MCF 10A (cell line): ENCODE measurements at places on chromosomes 4 and X. TPM values are rescaled to one million over a fixed set of nuclear protein-coding genes. Genes with fewer than 3 reads are reported as not detected.

EMCN gene
- total RNA-seq, result not detected in 2 replicates

KCTD8 gene
- 0.16 and 0.76 TPM in 2 replicates for total RNA-seq

TIGD4 gene
- 0.12 and 0.32 TPM in 2 replicates for total RNA-seq

CYTL1 gene
- not detected in 2 replicates for total RNA-seq

MGARP gene
- not detected in 2 replicates for total RNA-seq

NPY2R gene
- not detected in 2 replicates for total RNA-seq

MAGEC3 gene
- total RNA-seq, result not detected in 2 replicates

OTC gene
- not detected in 2 replicates for total RNA-seq

ADH1B gene
- 24.2 and 32.0 TPM in 2 replicates for total RNA-seq

IL2 gene
- not detected in 2 replicates for total RNA-seq

DNA sequence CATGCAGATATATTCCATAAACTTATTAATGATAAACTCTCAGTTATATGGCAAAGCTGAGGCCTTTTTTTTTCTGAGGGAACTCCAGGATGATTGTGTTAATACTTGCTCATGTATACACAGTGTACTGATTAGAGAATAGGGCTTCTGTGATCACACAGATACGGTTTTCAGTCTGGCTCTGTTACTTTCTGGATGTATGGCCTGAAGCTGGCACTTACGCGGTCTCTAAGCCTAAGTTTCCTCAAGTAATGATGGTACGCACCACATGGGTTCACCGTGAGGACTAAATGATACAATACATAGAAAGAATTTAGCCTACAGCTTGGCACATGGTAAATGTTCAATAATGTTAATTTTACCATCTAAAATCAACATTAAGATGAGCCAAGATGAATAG is 73.8 kb downstream of the SEC24D start:
- no peak overlapping the region for H3K4me3 ChIP-seq
- no peaks in the 10 kb centered on the region for H3K27me3 ChIP-seq
- peaks cover 20% of the 10 kb centered on the region for H3K4me1 ChIP-seq
- H3K36me3 ChIP-seq, result peaks cover 40% of the 10 kb centered on the region
- peak overlapping the region; percentile 61 for H3K27ac ChIP-seq

DNA sequence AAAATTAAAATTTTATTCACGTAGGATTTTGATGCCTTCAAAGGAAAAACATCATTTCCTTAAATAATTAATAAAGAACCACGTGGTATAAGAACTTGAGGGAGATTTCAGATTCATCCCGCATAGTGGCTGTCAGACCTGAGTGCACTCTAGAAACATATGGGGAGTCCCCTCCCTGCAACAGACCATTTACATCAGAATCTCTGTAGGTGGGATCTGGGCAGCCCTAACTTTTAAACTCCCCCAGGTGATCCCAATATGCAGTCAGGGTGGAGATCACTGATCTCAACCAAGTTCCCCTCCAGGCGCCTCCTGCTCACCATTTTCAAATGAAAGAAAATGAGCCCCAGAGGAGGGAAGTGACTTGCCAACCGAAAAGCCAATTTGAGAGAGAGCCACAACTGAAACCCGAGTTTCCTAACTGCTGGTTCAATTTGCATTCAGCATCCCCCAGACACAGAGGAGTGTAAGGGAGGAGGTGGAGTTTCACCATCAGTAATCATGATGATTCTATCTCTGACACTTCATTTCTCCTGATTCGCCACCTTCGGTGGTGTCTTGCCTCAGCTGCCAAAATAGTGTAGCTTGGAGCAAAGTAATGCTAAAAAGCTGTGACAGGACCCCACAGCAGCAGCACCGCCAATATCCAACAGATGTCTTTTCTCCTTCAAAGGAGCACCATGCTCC is 11.4 kb downstream of the RNF150 start:
- DNase-seq, result no peak
- no peaks in the 10 kb centered on the region for H3K36me3 ChIP-seq
- no peak overlapping the region for H3K4me3 ChIP-seq

GRCh38 chr4:15547392-15547791 is 77.7 kb downstream of the CC2D2A start:
- no peak for DNase-seq
- peaks cover 13% of the 10 kb centered on the region for H3K36me3 ChIP-seq
- H3K4me3 ChIP-seq, result no peak overlapping the region
- no peaks in the 10 kb centered on the region for H3K4me1 ChIP-seq
- no peak overlapping the region for H3K27ac ChIP-seq

DNA sequence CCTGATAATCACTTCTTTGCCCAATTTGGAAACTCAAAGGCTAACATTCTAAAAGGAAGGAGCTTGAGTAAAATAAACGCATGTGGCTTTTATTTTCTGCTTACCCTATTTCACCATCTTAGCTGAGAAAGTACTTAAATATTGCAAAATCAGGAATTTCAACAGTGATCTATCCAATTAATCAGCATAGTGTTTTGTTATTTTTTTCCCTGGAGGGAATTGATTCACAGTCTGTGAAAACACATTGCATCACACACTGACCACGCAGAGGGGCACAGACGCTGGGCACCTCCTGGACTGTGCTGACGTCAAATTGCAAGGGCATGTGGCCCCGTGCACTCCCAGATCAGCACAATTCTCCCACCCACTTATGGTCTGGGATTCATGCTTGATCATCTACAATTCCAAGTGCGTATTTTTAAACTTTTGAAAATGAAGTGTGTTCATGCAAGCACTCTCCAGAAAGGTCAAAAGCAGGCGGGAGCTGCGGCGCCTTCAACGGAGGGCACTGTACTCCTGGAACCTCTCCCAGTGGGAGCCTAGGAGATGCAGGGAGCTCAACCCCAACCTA is 320.6 kb upstream of the PPARGC1A start:
- DNase-seq, result peak; percentile 98
- peaks cover 36% of the 10 kb centered on the region for H3K4me1 ChIP-seq
- H3K36me3 ChIP-seq, result no peaks in the 10 kb centered on the region
- H3K27ac ChIP-seq, result peak overlapping the region; percentile 85
- no peaks in the 10 kb centered on the region for H3K27me3 ChIP-seq

GRCh38 chr4:95124906-95125504 is 367.2 kb downstream of the BMPR1B start:
- H3K27me3 ChIP-seq, result no peaks in the 10 kb centered on the region
- no peak overlapping the region for H3K4me3 ChIP-seq
- no peaks in the 10 kb centered on the region for H3K36me3 ChIP-seq
- peak; percentile 71 for DNase-seq

GRCh38 chr4:141309874-141310273 is 89.2 kb downstream of the ZNF330 start:
- H3K27ac ChIP-seq, result no peak overlapping the region
- DNase-seq, result no peak
- no peaks in the 10 kb centered on the region for H3K4me1 ChIP-seq
- no peaks in the 10 kb centered on the region for H3K27me3 ChIP-seq
- no peaks in the 10 kb centered on the region for H3K36me3 ChIP-seq

DNA sequence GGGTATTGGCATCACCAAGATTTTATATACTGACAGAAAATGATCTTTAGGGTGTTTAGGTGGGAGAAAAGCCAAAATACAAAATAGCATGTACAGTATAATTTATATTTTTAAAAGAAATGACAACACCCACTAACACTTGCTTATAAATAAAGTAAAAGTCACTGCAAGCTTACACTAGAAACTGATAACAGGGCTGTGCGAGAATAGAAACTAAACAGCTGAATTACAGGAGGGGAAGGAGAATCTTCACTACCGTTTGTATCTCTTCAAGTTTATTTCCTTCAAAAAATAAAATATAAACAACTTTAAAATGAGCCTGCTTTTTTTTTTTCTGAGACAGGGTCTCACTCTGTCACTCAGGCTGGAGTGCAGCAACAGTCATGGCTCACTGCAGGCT is 22.8 kb downstream of the GRSF1 start:
- no peak overlapping the region for H3K27ac ChIP-seq
- no peak for DNase-seq
- H3K36me3 ChIP-seq, result peaks cover 42% of the 10 kb centered on the region
- no peak overlapping the region for H3K4me3 ChIP-seq
- no peaks in the 10 kb centered on the region for H3K4me1 ChIP-seq

DNA sequence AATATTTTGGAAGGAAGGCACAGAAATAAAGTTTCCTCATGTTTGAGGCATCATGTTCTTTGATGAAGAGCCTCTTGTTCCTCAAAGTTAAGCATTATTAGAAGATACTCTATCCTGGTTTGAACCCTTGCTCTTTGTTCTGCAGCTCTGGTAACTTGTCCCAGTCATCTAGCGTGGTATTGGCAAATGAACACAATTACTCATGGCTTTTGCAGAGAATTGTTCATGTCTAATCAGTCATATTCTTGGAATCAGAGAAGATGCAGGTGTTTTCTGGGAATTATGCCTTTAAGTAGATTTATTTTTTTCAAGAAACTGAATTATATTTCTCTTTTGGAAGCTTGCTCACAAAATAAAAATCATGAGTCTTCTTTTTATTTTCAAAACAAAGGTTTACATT is 52.9 kb upstream of the HPGDS start:
- no peak overlapping the region for H3K27ac ChIP-seq
- H3K4me3 ChIP-seq, result no peak overlapping the region
- H3K36me3 ChIP-seq, result no peaks in the 10 kb centered on the region
- H3K4me1 ChIP-seq, result no peaks in the 10 kb centered on the region

DNA sequence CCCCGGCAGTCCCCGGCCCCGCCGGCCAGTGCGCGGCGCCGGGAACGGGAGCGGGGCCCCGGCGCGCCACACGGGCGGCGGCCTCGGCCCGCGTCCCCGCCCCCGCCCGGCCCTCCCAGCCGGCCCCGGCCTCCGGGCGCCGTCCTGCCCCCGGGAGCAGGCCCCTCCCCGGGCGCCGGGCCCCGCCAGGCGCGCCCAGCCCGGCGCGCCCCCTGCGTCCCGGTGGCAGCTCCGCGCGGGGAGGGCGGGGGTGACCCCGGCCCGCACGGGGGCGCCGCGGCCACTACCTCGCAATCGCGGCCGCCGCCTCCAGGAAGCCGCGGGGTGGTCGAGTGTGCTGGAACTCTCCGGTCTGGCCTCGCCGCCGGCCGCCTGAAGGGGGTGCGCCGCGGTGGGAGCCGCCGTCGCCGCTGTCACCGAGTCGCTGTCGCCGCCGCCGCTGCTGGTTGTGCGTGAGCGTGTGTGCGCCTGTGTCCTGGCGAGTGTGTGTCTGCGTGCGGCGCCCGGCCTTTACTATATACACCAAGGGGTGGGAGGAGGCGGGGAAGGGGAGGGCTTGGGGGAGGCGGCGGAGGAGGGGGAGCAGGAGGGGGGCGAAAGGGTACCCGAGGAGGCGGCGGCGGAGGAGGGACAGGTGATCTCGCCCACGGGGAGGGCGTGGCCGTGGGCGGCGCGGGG is at the start of gene RAI2:
Gene RAI2 (minus strand): TSS at position 488 of the 678 bp plus-strand sequence. CDS start 59,288 bp downstream, outside the sequence.
- H3K27me3 ChIP-seq, result peaks cover 75% of the 10 kb centered on the region
- no peak within 1 kb of the TSS for H3K27ac ChIP-seq
- H3K36me3 ChIP-seq, result peaks cover 7% of the 10 kb centered on the region

DNA sequence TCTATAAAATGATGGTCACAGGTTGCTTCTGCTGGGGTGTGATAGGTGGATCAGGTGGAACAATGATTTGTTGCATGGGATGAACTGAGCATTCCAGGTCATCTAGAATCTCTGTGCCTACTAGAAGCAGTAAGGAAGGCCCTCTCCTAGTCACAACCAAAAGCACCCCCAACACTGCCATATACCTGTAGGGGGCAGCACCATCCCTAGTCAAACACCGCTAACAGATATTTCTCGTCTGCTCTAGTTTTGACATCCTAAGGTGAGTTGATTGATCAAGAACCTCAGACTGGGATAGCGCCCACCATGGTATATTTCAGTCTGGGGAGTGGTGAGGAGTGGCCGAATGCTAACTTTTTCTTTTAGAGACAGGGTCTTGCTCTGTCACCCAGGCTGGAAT is 160.2 kb downstream of the NHS start:
- no peak overlapping the region for H3K4me3 ChIP-seq
- H3K27me3 ChIP-seq, result peaks cover 73% of the 10 kb centered on the region
- no peaks in the 10 kb centered on the region for H3K36me3 ChIP-seq
- no peaks in the 10 kb centered on the region for H3K4me1 ChIP-seq
- no peak overlapping the region for H3K27ac ChIP-seq

- H3K27me3 ChIP-seq, result no peaks in the 10 kb centered on the region
- H3K4me3 ChIP-seq, result no peak overlapping the region
- peak overlapping the region; percentile 68 for H3K27ac ChIP-seq
- no peak for DNase-seq
- peaks cover 59% of the 10 kb centered on the region for H3K36me3 ChIP-seq
- H3K4me1 ChIP-seq, result peaks cover 55% of the 10 kb centered on the region
Measured at GRCh38 chr4:94463771-94464170, 12.0 kb downstream of the PDLIM5 start.

DNA sequence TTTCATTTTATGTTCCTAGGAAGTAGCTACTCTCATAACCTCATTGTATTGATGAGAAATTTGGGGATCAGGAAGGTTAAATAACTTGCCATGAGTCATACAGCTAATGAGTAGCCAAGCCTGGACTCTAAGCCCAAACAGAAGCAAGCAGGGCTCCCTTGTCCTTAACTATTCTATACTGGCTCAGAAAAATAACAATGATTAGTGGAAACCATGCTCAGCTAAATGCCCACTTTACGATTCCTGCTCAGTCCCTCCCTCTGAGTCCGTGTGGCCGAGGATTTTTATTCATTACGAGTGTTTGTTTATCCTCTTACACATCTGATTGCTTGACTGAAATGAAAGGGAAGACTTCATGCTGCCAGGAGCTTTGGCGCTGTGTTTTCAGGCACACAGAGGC is 100.9 kb downstream of the SLC34A2 start:
- peaks cover 7% of the 10 kb centered on the region for H3K4me1 ChIP-seq
- H3K27me3 ChIP-seq, result no peaks in the 10 kb centered on the region
- DNase-seq, result no peak

GRCh38 chr4:182863501-182863900 is 53.7 kb downstream of the DCTD start:
- DNase-seq, result no peak
- no peaks in the 10 kb centered on the region for H3K27me3 ChIP-seq
- H3K4me1 ChIP-seq, result no peaks in the 10 kb centered on the region
- H3K36me3 ChIP-seq, result no peaks in the 10 kb centered on the region
- no peak overlapping the region for H3K27ac ChIP-seq
- H3K4me3 ChIP-seq, result no peak overlapping the region

GRCh38 chr4:177596991-177597390 is 154.8 kb upstream of the AGA start:
- no peak overlapping the region for H3K27ac ChIP-seq
- H3K36me3 ChIP-seq, result no peaks in the 10 kb centered on the region
- no peaks in the 10 kb centered on the region for H3K27me3 ChIP-seq
- H3K4me1 ChIP-seq, result peaks cover 10% of the 10 kb centered on the region

DNA sequence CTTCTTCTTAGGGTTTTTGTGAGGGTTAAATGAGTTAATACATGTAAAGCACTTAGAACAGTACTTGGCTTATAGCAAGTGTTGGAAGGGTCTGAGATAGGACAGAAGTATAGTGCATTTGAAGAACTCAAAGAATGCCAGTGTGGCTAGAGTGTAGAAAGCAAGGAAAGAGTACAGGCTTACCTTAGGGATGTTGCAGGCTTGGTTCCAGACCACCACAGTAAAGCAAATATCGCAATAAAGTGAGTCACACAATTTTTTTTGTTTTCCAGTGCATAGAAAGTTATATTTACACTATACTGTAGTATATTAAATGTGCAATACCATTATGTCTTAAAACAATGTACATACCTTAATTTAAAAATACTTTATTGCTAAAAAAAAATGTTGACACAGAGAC is 41.3 kb downstream of the KIF4A start:
- H3K4me1 ChIP-seq, result no peaks in the 10 kb centered on the region
- peaks cover 48% of the 10 kb centered on the region for H3K27me3 ChIP-seq
- no peak overlapping the region for H3K4me3 ChIP-seq
